Substantia nigra (tissue), 51 donors: ENCODE measurements at places on chromosomes 2 and 18.

DNA sequence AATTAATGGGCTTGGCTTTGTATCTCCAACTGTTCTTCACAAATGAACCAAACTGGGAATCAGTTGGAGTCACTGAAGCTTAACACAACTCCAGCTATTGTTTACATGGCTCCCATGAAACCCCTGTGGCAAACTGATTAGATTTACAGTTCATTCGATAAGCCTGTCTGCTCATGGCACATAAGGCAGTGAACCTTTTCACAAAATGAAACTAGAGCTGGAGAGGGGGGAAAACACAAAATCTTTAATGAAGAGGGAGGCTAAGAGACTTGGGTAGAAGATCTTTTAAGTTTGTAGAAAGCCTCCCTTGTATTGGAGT is 11.6 kb upstream of the ITGA6 start:
- no peak for DNase-seq

DNA sequence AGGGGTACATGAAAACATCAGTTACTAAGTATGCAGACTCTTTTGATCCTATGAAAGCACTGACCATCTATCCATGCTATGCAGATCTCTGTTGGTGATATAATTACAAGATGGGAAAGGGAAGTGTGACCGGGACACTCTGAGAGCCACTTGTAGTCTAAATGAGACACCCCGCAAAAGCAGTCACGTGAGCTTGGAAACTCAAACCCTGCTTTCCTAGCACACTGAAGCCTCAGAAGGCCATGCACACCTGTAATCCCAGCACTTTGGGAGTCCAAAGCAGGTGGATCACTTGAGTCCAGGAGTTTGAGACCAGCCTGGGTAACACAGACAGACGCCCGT is 137.5 kb downstream of the INO80D start:
- DNase-seq, result no peak

- no peak for DNase-seq
These were observed 8.4 kb upstream of the PRKCE start for GRCh38 chr2:45643095-45643494.

DNA sequence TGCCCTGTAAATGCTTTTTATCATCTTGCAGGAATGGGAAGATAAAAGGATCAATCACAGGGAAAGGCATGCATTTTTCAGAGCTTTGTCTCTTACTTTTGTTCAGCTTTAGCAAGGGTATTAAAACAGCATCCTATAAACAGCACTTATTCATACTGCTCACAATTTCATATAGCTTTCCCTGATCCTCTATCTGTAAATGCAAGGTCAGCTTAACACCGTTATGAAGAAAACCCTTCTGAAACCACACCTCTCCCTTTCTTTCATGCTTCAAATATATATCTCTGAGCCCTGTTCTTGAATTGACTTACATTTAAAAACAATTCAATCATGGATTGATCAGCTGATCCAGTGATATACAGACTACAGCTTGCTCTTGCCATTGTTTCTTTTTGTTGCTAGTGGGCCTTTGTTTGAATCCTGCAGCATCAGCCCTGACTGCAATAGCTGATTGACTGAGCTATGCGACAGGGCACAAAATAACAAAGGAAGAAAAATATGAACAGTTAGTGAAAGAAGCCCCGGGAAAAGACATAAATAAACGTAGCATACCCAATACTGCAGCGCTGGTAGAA is 795.5 kb upstream of the CDH2 start:
- DNase-seq, result no peak

GRCh38 chr2:69770193-69770702 is 28.3 kb downstream of the ANXA4 start:
- DNase-seq, result no peak

- DNase-seq, result no peak
These were observed 181.6 kb upstream of the ALKAL2 start for GRCh38 chr2:469514-469913.

DNA sequence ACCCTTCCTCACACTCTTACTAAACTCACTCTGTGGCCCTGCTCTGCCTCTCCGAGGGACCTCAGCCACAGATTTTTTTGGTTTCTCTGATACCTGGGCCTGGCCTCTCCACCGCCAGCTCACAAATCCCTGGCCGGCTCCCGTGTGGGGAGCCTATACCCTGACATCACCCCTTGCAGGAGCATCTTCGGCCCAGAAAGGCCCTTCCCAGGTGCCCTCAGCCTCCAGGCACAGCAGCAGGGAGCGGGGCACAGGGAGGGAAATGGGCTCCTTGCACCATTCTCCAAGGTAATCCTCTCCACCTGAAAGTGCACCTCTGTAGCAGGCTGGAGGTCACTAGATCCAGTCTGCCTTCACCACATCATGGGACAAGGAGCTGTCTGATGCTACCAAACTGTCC is 43.2 kb downstream of the CRACDL start:
- no peak for DNase-seq

GRCh38 chr18:35030277-35030989 is 10.8 kb upstream of the MAPRE2 start:
- no peak for DNase-seq

GRCh38 chr18:12027046-12027445 is 45.7 kb downstream of the IMPA2 start:
- DNase-seq, result no peak

- DNase-seq, result no peak
These were observed 129.4 kb upstream of the DAPL1 start for GRCh38 chr2:158665536-158666302.

- DNase-seq, result no peak
These were observed 62.1 kb downstream of the CCDC148 start for GRCh38 chr2:158394453-158394852.
